ENCODE measurements at places on chromosomes 6 and 20. TPM values are rescaled to one million over a fixed set of nuclear protein-coding genes. Genes with fewer than 3 reads are reported as not detected.
A peak's percentile ranks its signal among the peaks of the same experiment; 100 is the strongest.

- no peaks in the 10 kb centered on the region for H3K27me3 ChIP-seq
- no peaks in the 10 kb centered on the region for H3K36me3 ChIP-seq
- no peaks in the 10 kb centered on the region for H3K4me1 ChIP-seq
- DNase-seq: no peak
- H3K4me3 ChIP-seq: no peak overlapping the region
These were observed 237.5 kb downstream of the ATXN1 start for GRCh38 chr6:16523606-16524379.

PEX6 gene
- total RNA-seq: 6.9 TPM

LKAAEAR1 gene
- not detected for total RNA-seq

DNA sequence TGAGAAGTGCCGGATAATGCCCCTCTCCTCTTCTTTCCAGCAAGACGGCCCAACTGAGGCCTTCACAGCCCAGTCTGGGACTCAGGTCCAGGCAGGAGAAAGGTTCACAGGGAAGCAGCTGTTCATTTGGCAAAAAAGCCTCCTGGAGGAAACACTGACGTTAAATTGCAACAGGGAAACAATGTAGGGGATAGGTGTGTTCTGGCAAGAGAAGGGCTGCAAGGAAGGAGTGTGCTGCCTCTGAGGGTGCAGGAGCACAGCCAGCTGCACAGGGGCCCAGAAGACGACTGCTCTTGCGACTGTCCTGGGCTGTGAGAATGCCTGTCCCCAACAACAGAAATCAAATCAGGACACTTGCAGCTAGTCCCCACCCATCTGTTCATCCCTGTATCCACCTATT, 70.6 kb upstream of the PMEPA1 start:
- peak; percentile 32 for DNase-seq
- no peaks in the 10 kb centered on the region for H3K36me3 ChIP-seq
- H3K27ac ChIP-seq: peak overlapping the region; percentile 52
- no peaks in the 10 kb centered on the region for H3K27me3 ChIP-seq

GRCh38 chr20:63737945-63738686, 1.5 kb upstream of the SLC2A4RG start:
- H3K27me3 ChIP-seq: no peaks in the 10 kb centered on the region
- no peak overlapping the region for H3K27ac ChIP-seq
- H3K36me3 ChIP-seq: peaks cover 22% of the 10 kb centered on the region
- peak overlapping the region; percentile 71 for H3K4me3 ChIP-seq
- peak; percentile 62 for DNase-seq
- H3K4me1 ChIP-seq: peaks cover 24% of the 10 kb centered on the region

- H3K27ac ChIP-seq: peak overlapping the region; percentile 42
- peaks cover 14% of the 10 kb centered on the region for H3K4me1 ChIP-seq
- H3K27me3 ChIP-seq: no peaks in the 10 kb centered on the region
- no peaks in the 10 kb centered on the region for H3K36me3 ChIP-seq
- H3K4me3 ChIP-seq: no peak overlapping the region
- DNase-seq: peak; percentile 26
These were observed 571.8 kb downstream of the QKI start for GRCh38 chr6:163986313-163986712.

DNA sequence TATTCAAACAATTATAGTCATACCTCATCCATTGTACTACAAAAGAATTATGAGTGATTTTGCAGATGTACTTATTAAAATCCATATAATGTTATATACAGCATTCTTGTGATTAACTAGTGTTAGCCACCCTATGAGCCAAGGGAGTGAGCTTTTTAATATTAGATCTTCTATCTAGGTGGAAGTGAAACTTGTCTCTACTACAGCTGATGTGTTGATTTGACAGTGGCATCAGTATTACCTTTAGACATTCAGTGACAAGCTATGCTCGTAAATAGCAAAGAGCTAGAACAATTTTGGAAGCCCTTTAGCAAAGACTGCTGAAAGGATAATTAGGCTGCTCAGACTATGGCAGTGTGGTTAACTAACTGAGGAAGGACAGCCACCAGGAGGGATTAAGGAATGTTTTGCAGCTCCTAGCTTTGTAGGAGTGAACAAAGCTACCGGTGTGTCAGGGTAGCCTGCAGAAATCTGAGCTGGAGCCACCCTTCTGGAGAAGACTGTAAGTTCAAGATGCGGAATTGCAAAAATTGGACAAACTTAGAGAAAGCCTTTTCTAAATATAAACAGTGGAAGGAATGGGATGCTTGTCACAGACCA, 73.7 kb downstream of the AFG1L start:
- no peaks in the 10 kb centered on the region for H3K4me1 ChIP-seq
- H3K27me3 ChIP-seq: no peaks in the 10 kb centered on the region
- no peaks in the 10 kb centered on the region for H3K36me3 ChIP-seq
- DNase-seq: no peak

- H3K27me3 ChIP-seq: no peaks in the 10 kb centered on the region
- no peak for DNase-seq
- no peaks in the 10 kb centered on the region for H3K36me3 ChIP-seq
- H3K27ac ChIP-seq: no peak overlapping the region
- no peaks in the 10 kb centered on the region for H3K4me1 ChIP-seq
- no peak overlapping the region for H3K4me3 ChIP-seq
These were observed 20.3 kb upstream of the ARID1B start for GRCh38 chr6:156756630-156757610.

ANGPT4 gene
- not detected for total RNA-seq

RIPOR2 gene
- 0.86 TPM for total RNA-seq

PBOV1 gene
- not detected for total RNA-seq

DNA sequence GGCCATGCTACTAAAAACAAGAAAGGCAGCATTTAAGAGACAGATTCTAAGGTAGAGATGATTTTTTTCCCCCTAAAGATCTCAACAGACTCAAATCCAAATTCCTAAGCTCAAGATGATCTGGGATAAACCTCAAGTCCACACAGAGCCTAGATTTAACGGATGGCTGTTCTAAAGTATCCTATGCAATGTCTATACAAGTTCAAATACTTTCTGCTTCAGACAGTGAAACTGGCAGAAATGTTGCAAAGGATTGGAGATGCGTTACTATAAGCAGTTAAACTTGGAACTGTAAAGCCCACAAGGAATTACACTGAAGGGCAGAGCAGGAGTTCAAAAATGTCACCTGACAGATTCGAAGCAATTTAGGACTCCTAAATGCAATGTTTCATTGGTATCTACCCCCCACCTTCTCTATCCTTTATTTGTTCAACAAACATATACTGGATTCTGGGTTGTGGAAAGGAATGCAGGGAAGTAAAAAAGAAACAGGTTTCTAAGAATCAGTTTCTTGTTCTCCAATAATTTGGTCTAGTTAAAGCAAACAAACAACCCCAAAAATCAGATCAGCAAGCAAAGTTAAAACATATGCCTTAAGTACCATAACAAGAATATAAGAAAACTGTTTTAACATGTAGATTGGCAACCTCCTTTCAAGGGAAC, 1.6 kb downstream of the DNAAF9 start:
- no peaks in the 10 kb centered on the region for H3K27me3 ChIP-seq
- H3K36me3 ChIP-seq: no peaks in the 10 kb centered on the region
- no peak for DNase-seq
- peak overlapping the region; percentile 10 for H3K27ac ChIP-seq
- H3K4me3 ChIP-seq: no peak overlapping the region
- H3K4me1 ChIP-seq: peaks cover 20% of the 10 kb centered on the region

- no peaks in the 10 kb centered on the region for H3K36me3 ChIP-seq
- H3K27ac ChIP-seq: no peak overlapping the region
- no peaks in the 10 kb centered on the region for H3K27me3 ChIP-seq
- no peak for DNase-seq
These were observed 450.0 kb downstream of the TFAP2B start for GRCh38 chr6:51268666-51269065.

DNA sequence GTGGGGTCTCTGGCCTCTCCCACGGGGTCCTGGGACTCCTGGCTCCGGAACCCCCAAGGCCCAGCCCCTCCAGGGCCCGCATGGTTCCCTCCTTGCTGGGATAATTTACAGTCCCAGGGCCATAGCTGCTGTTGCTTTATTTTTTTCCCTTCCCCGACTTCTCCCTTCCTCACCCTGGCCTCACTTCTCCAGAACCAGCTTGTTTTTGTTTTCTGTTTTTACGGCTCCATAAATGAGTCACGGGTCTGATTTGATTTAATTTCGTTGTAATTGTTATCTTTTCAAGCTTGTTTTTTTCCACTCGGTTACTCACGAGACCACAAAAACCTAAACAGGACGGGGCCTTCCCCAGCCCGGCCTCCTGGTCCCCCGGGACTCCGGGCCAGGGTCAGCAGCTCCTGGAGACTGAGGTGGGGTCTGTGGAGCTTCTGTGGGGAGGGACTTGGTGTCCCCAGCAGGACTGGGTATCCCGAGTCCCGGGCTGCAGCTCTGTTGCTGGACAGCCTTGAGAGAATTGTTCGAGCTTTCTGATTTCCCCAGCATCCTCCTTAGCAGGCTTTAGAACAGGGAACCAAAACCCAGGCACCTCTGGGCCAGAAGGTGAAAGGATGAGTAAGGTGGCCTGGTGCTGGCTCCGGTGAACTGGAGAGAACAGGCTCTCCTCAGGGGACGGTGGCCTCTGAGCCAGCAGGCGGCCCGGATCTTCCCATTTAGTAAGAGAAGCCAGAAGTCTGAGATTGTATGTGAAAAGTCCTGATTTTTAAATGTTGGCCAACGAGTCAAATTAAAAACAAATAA, 94.9 kb downstream of the CEBPB start:
- no peak for DNase-seq
- no peak overlapping the region for H3K27ac ChIP-seq
- H3K4me1 ChIP-seq: peaks cover 21% of the 10 kb centered on the region
- no peaks in the 10 kb centered on the region for H3K27me3 ChIP-seq

TAF11 gene
- 28.3 TPM for total RNA-seq

GSTA3 gene
- total RNA-seq: not detected

C6orf15 gene
- total RNA-seq: not detected

DNA sequence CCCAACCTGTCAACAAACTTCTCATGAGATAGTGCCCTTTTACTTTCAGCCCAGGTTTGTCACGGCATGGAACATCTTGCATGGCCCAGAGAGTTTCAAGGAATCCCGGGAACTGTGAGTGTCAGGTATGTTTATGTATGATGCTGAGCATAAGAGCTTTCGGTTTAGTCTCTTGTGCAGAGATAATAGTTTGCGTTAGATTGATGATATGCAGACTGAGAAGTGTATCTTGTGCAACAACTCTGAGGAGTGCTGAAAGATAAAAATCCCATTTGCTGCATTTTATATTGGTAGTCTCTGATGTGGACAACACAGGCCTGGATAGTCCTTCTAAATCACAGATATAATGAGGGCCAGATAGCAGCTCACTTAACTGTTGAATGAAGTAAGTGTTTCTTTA, 99.0 kb downstream of the TBX18 start:
- H3K4me1 ChIP-seq: no peaks in the 10 kb centered on the region
- no peak overlapping the region for H3K27ac ChIP-seq
- H3K36me3 ChIP-seq: no peaks in the 10 kb centered on the region
- H3K4me3 ChIP-seq: no peak overlapping the region

CD164 gene
- total RNA-seq: 224 TPM

DNA sequence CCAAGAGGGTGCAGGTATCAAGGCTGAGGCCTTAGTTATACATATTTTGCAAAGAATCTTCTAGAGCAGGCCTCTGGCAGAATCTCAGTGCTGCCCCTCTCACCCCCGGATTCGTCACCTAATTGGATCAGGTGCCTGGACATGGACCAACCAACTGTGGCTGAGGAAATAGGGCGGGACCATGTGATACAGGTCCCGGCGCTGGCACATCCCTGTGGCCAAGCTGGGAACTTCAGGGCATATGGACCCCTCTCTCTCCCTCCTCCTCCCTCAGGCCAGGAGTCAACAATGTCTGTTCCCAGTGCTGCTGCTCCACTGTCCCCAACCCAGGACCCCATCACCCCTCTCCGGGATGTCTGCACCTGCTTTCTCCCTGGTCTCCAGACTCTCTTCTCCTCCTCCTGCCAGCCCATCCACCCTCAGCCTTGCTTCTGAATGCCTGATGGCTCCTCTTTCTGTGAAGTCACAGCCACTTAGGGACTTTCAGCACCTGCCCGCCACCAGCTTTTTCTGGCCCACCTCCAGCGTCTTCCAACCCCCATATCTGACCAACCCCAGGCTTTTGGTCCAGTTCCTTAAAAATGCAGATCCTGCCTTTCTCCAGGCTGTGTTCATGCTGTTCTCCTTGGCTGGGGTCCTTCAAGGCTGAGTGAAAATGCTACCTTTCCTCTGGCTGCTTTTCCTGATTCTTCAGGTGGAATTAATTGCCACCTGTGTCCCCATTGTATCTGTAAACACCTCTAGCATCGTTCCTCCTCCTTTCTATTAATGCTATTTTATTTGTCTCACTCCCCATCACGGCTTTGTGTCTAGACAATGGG, 19.0 kb upstream of the MLN start:
- no peak overlapping the region for H3K4me3 ChIP-seq
- H3K27me3 ChIP-seq: no peaks in the 10 kb centered on the region
- H3K27ac ChIP-seq: no peak overlapping the region
- no peaks in the 10 kb centered on the region for H3K36me3 ChIP-seq
- peaks cover 16% of the 10 kb centered on the region for H3K4me1 ChIP-seq
- peak; percentile 49 for DNase-seq

DNA sequence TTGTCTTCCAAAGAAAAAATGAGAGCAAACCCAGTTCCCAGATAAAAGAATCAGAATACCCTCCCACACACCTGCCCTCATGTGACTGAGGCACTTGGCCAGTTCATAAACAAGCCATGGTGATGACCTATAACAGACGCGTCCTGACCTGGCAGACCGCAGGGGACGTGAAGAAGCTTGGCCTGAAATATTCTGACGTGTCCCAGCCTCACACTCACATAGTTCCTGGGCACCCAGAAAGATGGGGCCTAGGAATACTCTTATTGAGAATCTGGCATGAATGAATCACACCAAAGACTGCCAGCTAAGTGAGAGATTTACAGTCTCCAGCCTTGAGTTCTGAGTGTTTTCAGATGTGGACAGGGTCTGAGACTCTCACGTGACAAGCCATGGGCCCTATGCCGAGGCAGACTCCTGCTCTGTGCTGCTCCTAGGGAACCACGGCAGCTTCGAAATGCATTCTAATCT, 17.2 kb upstream of the MAP3K4 start:
- no peaks in the 10 kb centered on the region for H3K27me3 ChIP-seq
- DNase-seq: no peak
- H3K4me1 ChIP-seq: no peaks in the 10 kb centered on the region
- no peak overlapping the region for H3K4me3 ChIP-seq

CTAGE9 gene
- not detected for total RNA-seq

- peaks cover 16% of the 10 kb centered on the region for H3K4me1 ChIP-seq
- no peak overlapping the region for H3K27ac ChIP-seq
- DNase-seq: no peak
- H3K4me3 ChIP-seq: no peak overlapping the region
- H3K27me3 ChIP-seq: no peaks in the 10 kb centered on the region
- no peaks in the 10 kb centered on the region for H3K36me3 ChIP-seq
These were observed 54.8 kb downstream of the PGM3 start for GRCh38 chr6:83138118-83138722.
